Anterior cingulate cortex (tissue), 58 donors: ENCODE measurements at places on chromosomes 3 and 15.

DNA sequence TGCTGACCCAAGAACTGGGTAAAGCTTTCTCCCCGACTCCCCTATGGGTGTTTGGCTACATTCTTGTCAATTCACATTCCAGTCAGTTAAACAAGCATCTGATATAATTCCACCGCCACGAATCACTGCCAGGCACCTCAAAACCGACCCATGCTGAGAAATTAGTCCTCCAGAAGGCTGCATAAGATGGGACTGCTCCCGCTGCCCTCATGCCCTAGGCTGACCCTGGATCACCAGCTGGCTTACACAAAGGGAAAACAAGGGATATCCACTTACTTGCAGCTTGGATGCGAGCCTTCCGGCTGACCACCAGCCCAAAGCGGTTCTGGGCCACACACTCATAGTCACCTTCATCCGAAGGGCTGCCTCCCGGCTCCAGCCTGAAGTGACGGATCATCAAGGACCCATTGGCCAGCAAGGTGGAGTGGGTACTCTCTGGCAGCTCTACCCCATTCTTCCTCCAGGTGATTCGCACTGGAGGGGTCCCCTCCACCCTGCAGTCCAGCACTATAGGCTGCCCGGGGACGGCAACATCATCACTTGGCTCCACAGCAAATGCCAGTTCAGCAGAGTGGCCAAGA lies 2.9 kb downstream of the IGDCC3 start:
- no peak for DNase-seq

DNA sequence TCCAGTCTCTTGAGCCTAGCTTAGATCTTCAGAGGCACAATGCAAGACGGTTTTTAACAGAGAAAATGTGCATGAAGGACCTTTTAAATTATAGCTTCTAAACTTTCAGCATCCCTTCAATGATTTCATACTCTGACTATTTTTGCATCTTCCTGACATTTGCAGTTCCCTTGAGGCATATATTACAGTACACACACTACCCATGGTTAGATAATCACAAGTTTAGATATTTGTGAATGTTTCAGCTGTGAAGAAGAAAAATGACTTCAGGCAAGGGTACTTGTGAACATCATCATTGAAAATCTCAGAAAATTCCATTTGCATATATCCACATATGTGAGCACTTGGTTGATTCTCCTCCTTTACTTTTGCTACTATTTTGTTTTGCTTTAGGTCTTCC lies 341.5 kb downstream of the ROBO2 start:
- no peak for DNase-seq

- DNase-seq, result no peak
Observed at GRCh38 chr3:10466186-10466585, 39.2 kb downstream of the ATP2B2 start.

DNA sequence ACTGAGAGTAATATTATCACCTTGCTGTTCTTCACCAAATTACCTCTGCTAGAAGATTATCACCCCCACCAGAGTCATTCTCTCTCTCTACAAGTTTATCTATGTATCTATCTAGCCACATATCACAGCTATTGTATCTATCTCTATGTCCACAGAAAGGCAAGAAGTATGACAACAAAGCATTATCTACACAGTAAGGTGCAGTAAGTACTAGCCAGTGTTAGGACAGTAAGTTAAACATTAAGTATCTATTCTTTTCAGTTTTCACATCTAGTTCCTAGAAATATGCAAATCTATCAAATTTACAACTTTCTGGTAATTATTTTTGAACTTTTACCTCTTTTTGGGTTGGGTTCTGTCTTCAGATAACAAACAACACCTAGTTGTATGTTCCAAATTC lies 26.5 kb upstream of the XXYLT1 start:
- no peak for DNase-seq

DNA sequence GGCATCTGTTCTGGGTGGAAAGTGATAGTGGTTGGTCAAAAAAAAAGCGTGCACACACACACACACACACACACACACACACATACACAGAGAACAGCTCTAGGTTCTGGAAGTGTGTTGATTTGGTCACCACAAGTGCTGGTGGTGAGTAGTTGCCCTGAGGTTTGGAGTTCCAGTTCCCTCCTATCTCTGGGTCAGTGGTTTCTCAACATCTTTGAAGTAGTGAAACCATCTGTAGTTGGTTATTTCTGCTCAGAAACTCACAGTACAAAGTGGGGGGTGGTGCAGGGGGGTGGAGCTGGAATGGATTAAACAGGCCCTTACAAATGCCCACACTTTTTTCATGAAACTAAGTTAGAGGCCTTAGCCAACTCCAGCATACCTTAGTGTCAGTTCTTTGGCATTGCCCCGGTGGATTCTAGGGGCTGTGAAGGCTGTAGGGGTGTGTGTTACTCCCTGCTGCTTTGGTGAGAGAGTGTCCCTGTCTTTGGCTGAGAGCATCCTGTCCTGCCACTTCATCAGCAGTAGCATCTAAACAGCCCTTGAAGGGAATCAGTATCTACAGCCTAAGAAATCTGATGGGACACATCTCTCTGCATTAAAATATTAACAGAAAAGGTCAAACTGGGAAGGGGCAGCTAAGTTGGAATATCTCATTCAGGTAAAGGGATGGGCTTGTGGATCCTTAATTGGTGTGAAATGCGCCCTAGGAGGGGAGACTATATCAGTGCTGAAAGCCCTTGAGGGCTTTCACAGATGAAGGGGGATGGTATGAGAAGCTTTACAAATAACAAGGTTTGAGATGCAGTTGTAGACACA lies 20.6 kb downstream of the SMAD3 start:
- no peak for DNase-seq

DNA sequence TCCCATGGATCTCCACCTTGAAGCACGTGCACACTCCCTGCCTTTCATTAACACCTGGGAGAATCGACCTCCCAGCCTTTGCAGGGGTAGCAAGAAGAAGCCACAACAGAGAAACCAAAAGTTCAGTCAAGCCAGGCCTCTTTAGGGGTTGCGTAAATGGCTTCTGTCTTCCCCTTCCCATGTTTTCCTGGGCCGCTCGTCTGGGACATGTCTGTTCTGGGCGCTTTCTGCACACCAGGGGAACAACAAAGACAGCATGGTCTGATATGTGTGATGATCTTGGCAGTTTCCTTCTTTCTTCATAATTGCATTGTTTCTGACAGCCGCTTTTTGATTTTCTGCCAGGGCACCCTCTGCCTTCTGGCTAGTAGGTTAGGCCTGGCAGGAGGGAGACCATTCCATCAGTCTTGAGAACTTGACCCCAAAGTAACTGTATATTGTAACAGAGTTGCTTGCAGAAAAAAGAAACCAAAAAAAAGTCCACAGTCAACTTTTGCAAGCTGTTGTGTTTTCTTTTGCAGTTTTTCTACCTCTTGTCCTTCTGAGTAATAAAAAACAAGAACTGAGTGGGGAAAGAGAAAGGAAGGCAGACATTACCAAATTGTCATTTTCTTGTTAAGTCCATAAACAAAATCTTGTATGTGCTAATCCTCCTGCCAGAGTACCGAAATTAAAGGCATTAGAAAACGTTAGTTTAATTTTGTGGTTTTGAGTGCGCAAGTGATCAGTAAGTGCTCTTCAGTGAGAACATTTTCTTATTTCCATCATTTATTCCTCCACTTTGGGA lies 56.0 kb upstream of the FURIN start:
- no peak for DNase-seq
